Effector CD4-positive, alpha-beta T cell (primary cell): ENCODE measurements at places on chromosomes 2 and 18.

DNA sequence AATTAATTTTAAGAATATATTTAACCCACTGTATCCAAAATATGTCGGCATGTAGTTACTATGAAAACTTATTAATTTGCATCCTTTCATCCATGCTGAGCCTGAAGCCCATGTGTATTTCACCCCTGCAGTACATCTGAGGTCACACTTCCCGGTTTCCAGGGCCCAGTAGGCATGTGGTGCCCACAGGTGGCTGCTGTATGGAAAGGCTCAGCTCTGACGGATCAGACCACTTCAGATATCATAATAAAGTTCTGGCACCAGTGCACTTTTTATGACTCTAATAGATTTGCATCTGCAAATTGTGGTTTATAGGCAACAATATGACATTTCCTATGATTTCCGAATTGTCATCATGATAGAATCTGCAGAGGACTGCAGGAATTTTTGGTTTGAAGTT, 22.5 kb downstream of the SH3RF3 start:
- DNase-seq, result no peak

DNA sequence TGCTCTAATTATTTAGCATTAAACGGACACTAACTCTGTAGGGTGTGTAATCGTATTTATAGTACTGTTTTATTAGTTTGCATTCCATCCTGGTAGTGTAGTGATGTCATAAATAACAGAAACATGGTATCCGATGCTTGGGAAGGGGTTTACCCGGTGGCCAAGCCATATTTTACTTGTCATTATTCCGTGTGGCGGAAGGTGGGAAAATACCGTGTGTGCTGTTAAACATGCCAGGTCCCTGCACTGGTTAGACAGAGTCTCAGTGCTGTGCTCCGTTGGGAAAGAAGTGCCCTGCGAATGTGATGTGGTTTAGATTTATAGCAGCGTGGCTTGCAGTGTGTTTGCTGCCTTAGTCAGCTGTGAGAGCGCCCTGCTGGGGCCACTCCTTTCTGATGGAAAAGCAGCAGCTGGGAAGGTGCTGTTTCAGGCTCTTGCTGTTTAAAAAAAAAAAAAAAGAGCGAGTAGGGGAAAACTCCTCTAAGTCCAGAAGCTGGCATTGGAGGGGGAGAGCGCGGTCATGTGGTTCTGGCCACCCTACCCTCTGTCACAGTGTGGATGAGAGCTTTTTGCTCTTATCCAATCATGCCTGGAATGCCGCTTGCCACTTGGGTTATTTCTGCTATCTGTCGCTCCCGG, 211.0 kb downstream of the NEDD4L start:
- DNase-seq, result no peak

DNA sequence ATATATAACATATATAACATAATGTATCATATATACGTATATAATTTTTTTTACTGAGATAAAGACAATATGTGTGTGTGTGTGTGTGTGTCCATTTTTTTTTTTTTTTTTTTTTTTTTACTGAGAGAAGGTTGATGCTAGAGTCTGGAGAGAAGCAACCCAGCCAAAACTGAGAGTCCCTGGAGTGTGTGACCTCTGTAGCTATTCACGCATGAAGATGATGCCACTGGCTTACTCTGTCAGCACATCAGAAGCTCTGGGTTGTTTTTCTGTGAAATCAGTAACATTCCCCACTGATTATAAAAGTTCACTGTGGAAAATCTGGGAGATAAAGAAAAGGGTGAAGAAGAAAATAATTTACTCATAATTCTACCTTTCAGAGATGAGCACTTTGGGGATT, 27.2 kb downstream of the CCDC195 start:
- no peak for DNase-seq

GRCh38 chr18:23890589-23890988, 124.0 kb upstream of the TTC39C start:
- DNase-seq, result no peak

DNA sequence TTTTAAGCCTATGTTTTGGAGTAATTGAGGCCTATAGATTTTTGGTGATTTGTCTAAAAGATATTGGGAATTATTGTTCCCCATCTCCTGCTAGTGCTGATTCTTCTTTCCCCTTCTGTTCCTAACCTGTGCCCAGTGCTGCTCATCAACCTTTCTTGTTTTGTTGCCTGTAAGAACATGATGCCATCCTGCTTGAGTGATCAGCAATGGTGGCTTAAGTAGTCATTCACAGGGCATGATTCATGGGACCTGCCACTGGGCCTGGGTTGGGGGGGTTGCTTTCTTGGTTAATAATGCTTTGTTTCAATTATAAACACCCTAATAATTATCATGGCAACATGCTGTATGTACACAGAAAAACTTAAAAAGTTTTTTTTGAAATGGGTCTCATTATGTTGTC, 562.9 kb upstream of the SETBP1 start:
- no peak for DNase-seq

DNA sequence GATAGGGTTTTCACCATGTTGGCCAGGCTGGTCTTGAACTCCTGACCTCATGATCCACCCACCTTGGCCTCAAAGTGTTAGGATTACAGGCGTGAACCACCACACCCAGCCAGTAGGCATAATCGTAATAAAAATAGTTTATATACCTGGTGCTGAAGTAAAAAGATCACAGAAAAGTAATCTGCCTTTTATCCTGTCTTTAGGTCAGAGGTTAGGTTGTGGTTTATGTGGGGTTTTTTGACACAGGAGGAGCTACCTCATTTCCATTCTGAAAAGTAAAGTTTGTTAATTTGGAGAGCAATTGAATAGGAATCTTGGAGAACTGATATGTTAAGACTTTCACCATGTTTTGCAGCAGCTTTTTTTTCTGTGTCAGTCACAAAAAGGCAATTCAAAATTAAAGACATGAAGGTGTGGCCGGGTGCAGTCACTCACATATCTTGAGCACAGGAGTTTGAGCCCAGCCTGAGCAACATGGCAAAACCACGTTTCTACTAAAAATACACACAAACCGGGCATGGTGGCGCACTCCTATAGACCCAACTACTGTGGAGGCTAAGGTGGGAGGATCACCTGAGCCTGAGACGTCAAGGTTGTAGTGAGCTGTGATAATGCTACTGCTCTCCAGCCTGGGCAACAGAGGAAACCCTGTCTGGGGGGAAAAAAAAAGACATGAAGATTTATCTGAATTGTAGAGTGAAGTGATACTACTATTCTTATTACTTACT, 31.5 kb downstream of the CCNT2 start:
- no peak for DNase-seq
